Stimulated activated CD4-positive, alpha-beta T cell treated with anti-CD3 and anti-CD28 coated beads, Interleukin-1b, Interleukin-23, amount 100 ng/mL, for 1 hour (primary cell): ENCODE measurements at places on chromosomes 7 and 10.

GRCh38 chr7:134351424-134351823 is 34.7 kb upstream of the SLC35B4 start:
- no peak for DNase-seq

DNA sequence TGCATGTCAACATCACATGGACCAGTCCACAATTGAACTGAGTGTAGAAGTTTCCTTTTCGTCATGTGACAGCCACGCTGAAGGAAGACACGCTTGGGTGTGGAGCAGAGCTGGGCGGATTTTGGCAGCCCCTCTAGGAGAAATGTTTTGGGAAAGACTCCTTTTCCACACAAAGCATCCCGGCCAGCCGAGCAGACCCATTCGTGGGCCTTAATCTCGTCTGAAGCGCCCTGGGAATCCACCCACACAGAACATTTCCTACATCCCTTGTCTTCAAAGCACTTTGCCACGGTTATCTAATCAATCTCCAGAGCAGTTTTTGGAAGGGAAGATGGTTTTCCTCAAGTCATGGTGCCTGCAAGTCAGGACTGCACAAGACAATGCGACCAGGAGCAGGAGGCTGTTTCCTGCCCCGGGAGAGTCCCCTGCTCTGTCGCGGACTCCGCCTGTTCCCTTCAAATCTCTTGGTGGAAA is 8.4 kb upstream of the IFT22 start:
- no peak for DNase-seq

DNA sequence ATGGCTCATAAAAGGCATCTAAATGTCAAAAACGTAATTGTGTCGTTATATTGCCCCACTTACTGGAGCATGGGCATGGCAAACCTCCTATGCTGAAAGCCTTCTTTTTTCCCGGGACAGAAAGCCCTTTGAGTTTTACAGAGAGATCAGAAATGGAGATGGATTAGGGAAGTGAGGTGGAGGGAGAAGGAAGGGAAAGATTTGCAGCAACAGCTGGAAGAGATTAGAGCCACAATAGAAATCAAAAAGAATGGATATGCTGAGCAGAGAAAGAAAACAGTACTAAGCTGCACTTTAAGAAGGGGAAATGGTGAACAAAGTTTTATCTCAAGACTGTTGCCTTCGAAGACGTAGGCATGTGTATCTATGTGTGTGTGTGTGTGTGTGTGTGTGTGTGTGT is 97.2 kb upstream of the PCGF5 start:
- DNase-seq = no peak

DNA sequence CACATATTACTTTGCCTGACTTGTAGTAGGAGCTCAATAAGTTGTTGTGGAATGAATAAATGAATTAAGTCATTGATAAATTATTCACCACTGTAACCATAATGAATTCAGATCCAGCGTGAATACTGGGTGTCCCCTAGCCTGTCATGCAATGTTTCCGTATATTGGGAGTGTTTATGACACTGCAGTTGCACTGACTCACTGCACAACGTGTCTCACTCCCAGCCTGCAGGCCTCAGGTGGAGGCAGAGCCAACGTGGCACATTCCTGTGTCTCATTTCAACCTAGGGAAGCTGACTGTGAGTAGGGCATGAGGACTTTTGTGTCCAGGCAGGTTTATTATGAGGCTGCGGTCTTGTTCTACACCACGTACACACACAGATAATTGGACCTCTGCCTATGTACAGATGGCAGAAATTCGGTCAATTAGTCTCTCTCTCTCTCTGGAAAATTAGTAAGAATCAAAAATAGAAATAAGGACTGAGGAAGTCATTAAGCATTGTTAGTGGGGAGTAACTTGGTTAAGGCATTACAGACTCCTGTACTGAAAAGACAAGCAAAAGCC is 299.1 kb upstream of the IGFBP3 start:
- no peak for DNase-seq

- DNase-seq = no peak
These were observed 23.4 kb downstream of the CAMK2G start for GRCh38 chr10:73850863-73851461.

DNA sequence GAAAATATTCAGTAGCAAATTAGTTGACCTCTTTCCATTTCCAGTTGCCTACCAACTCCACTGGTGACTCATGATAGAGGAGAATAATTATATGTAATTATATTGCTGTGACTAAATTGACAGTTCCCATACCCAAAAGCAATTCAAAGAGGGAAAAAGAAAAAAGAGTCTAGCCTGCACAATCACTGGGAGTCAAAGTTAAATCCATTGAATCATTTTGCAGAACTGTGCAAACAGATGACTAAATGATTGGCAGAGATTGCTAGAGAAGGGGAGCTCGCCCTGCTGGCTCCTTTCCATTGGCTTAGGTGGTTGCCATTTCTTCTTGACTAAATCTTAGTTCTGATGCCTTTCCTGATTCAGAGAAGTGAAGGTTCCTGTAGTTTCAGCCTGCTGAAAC is 1228.6 kb upstream of the SORCS1 start:
- DNase-seq = no peak
